ENCODE measurements at places on chromosomes 16 and 17. TPM values are rescaled to one million over a fixed set of nuclear protein-coding genes. Genes with fewer than 3 reads are reported as not detected.

Gene OSGIN1
- total RNA-seq, result 3.8 TPM

Gene ZP2
- not detected for total RNA-seq

Gene GNAO1
- 1.2 TPM for total RNA-seq

Gene TMEM220
- total RNA-seq, result 9.5 TPM

Gene CCL16
- total RNA-seq, result not detected

- DNase-seq, result no peak
Observed at GRCh38 chr17:33955461-33955860, 299.6 kb upstream of the CCL2 start.

DNA sequence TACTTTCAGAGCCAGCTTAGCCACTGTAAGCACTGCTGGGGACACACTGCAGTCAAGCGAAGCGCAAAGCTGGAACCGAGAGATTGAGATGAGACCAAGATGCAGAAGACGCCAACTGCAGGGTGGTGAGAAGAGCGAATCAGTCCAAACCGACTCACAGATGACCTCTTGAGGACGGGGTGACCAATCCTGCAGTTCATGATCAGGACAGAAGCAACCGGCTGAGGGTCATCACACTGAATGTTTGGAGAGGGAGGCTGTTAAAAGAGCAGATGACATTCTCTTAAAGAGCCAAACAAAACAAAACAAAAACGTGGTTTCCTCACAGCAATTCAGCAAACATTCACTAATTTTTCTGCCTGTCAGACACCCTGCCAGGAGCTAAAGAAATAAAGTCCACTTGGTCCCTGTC, 8.5 kb downstream of the HASPIN start:
- DNase-seq, result no peak

DNA sequence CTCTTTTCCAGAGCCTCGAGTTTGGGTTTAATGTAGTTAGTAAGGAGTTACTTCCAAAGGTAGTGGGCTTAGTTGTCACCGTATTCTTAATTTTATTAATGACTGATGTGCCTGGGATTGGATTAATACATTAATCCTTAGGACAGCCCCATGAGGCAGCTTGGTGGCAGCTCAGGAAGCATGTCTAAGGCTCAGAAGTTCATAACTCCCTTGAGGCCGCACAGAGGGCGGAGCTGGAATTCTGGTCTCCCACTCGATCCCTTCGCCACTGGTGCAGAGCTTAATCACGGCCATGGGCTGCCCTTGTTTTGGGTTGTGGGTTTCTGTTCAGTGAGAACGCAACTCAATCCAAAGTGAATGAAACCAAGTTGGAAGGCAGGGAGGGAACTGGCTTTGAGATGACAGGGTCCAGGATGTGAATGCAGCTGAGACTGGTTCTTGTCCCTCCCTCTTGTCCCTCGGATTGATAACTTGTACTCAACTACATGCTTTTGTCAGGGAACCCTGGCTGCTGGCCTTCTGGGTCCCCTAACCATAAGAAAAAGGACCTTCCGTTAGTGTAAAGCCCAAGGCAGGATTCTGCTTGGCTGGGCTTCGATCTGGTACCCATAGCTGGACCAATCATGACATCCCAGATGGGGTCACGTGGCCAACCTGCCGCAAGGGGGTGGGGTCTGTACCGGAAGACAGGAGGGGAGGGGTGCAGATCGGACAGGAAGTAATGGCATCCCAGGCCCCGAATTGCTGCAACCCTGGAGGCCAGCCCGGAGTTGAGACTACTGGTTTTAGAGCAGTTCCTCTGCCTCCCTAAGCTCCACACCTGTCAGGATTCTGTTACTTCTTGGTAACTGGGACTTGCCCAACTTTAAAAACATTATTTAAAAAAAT, 45.4 kb downstream of the SNX20 start:
- no peak for DNase-seq

DNA sequence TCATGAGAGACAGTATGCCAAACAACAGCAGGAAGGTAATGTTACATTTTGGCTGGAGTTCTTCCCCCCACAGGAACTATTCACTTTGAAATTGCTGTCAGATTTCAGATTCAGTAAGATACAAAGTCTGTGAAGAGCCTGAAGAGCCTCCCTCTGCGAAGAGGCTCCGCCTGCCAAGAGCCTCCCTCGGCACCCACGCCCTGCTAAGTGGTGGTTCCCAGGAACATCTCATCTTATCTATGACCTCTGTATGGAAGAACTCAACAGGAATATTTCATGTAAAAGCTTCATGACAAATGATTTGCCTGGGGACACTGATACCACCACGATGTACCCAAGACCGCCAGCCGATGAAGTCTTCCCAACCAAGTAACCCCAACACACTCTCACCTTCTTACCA, 3.2 kb downstream of the ZC3H7A start:
- DNase-seq, result no peak
